ENCODE measurements at places on chromosomes 4 and X.
A peak's percentile ranks its signal among the peaks of the same experiment; 100 is the strongest.

GRCh38 chr4:81971061-81971460, 402.7 kb downstream of the HNRNPD start:
- DNase-seq, result no peak

- DNase-seq, result peak; percentile 48
These were observed 20.0 kb downstream of the SH3KBP1 start for GRCh38 chrX:19867411-19867732.

DNA sequence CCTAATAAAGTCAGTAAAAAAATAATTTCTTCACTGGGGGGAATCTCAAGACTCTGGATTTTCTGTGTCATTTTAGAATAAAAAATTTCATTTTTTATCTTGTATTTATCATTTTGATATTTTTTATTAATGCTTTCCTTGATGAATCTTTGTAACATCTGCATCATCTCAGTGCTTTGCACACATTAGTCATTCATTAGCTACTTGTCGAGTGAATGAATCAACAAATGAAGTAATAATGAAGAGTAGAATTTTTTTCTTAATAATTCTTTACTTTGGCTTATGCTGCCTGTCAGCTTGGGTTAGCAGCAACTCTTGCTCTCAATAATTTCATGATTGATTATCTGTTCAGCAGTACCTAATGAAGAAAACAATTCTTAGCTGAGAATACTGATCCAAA, 530.8 kb downstream of the GRXCR1 start:
- DNase-seq, result no peak

DNA sequence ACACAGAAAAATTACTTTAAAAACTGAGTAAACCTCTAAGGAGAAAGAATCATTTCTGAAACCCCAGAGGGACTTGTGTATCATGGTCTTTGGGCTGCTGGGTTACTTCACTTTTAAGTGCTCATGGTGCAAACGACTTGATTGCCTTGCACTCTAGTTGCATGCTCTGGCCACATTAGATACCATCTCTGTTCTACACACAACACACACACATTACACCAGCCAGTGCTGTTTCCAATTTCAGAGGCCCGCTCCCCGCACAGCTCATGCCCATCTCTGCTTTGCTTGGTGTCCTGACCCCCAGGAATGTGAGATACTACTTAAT, 2.1 kb downstream of the PPP3CA start:
- peak; percentile 6 for DNase-seq

- no peak for DNase-seq
These were observed 43.5 kb upstream of the SCRG1 start for GRCh38 chr4:173442223-173442932.

GRCh38 chr4:41375561-41375960, 118.8 kb downstream of the UCHL1 start:
- no peak for DNase-seq

GRCh38 chr4:146072376-146072775, 103.1 kb upstream of the LSM6 start:
- peak; percentile 23 for DNase-seq

DNA sequence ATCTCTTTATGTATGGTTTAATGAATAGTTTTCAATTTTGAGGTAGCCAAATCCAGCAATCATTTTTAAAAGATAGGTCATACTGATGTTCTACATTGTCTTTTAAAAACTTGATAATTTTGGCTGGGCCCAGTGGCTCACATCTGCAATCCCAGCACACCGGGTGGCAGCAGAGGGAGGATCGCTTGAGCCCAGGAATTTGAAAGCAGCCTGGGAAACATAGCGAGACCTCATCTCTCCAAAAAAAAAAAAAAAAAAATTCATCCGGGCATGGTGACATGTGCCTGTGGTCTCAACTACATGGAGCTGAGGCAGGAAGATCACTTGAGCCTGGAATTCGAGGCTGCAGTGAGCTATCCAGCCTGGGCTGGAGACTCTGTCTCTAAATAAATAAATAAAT, 419.8 kb downstream of the GALNTL6 start:
- no peak for DNase-seq

- DNase-seq, result no peak
These were observed 1.1 kb downstream of the AFF2 start for GRCh38 chrX:148501386-148502066.

- DNase-seq, result no peak
These were observed 231.3 kb downstream of the INPP4B start for GRCh38 chr4:142614621-142615323.

GRCh38 chr4:48602222-48602621, 112.2 kb downstream of the ZAR1 start:
- DNase-seq, result no peak

GRCh38 chr4:54525602-54526001, 132.2 kb upstream of the KIT start:
- no peak for DNase-seq

DNA sequence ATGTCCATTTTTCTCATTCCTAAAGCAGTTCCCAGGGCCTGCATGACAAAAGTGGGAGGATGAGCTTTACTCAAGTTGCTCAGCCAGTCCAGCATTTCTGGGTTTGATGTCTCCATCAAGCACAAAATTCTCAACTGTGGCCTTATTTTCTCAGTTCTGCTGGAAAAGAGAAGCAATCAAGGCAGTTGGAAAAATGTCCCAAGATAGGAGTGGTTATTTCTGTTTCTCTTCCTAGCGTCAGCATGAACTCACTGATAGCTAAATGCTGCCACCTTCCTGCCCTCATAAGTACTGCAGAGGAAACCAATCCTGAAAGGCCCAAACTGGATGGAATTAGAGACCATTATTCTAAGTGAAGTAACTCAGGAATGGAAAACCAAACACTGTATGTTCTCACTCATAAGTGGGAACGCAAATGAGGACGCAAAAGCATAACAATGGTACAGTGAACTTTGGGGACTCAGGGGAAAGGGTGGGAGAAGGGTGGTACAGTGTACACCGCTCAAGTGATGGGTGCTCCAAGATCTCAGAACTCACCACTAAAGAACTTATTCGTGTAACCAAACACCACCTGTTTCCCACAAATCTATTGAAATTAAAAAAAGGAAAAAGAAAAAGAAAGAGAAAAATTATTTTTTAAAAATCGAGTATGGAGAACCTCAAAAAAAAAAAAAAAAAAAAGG, 29.6 kb downstream of the ADH7 start:
- peak; percentile 70 for DNase-seq

- DNase-seq, result no peak
These were observed 139.8 kb downstream of the BCOR start for GRCh38 chrX:39957816-39958566.

- peak; percentile 69 for DNase-seq
These were observed 21.2 kb downstream of the WDR1 start for GRCh38 chr4:10095296-10095991.

GRCh38 chr4:39713691-39714090, 15.8 kb downstream of the UBE2K start:
- peak; percentile 64 for DNase-seq

DNA sequence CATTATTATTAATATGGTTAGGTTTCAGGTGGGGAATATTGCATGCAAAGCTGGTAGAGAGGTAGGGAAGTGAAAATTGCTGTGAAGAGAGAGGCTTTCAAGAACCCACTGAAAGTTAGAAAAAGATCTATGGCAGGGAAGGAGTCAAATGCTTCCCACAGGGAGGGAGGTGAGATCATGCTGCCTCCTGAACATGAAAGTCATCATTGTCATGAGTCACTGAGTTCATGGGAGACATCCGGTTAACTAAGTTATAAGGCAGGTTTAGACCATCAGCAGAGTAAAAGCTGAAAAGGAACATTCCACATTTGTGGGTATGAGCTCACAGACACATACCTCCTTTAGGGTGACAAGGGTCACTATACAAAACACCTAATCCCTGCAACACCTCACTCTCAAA, 16.2 kb downstream of the GATB start:
- DNase-seq, result peak; percentile 78

DNA sequence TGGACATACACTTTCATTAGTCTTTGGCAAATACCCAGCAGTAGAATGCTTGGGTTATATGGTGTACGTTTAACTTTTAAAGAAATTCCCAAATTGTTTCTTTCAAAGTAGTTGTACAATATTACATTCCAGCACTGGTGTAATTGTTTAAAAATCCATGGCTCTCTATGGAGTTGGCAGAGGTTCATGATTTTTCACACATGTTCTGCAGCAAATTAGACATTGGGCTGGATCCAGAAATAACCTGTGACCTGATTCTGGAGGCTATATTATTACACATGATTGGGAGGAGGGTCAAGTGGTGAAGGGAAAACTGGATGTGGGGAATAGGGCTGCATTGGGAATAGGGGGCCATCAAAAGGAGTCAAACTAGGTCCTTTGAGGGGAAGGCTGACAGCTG, 41.9 kb downstream of the MAMLD1 start:
- no peak for DNase-seq

DNA sequence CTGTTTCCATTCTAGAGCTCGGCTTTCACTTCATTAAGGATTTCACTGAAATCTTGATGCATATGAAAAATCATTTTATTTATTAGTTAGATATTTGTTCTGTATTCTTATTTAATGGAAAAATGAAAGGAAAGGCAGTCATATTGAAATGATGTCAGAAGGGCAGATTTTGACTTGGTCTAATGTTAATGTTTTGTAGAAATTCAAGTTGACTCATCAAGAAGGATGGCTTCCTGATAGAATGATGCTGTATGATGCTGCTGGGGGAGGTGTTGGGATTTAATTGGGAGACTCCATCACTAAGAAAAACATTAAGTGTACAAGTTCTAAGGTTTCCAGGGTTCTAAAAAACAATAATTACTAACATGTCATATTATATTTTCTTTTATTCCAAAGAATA, 204.8 kb downstream of the PDGFC start:
- DNase-seq, result no peak

GRCh38 chr4:87679449-87680169, 29.5 kb downstream of the DMP1 start:
- peak; percentile 68 for DNase-seq
